ENCODE measurements at places on chromosomes 1 and 21. TPM values are rescaled to one million over a fixed set of nuclear protein-coding genes. Genes with fewer than 3 reads are reported as not detected.

DNA sequence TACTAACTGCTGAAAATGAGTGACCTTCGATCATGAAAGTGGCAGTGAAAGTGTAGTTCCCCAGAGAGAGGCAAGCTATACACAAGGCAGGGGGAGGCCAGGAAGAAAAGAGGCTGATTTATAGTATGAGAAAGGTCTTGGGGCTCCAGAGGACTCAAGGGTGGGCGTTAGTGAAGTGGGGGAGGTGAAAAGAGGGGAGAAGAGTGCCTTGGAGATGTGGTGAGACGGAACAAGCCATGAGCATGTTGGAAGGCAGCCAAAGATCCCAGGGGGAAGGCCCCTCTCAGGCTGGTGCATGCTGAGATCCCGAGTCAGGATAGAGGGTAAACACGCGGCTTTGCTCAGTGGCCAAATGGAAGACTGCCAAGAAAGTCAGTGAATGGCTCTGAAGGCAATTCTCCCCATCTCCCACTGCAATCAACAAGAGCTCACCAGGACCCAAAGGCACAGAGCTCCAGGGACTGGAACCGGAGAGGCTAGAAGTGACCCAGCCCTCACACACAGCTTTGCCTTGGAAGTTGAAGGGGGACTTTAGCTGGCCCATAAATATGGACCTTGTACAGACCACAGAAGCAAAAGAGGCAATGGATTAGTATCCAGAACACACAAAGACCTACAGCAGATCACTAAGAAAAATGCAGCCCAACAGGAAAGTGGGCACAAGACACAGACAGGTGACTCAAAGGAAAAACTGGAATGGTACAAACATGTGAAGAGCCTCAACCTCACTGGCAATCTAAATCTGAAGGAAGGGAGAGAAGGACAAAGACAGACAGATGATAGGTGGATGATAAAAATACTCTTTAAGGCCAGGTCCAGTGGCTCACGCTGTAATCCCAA lies 49.6 kb downstream of the HSF2BP start:
- DNase-seq = peak; percentile 79

GRCh38 chr1:111789142-111789541 lies 33.4 kb downstream of the DDX20 start:
- no peak for DNase-seq

DNA sequence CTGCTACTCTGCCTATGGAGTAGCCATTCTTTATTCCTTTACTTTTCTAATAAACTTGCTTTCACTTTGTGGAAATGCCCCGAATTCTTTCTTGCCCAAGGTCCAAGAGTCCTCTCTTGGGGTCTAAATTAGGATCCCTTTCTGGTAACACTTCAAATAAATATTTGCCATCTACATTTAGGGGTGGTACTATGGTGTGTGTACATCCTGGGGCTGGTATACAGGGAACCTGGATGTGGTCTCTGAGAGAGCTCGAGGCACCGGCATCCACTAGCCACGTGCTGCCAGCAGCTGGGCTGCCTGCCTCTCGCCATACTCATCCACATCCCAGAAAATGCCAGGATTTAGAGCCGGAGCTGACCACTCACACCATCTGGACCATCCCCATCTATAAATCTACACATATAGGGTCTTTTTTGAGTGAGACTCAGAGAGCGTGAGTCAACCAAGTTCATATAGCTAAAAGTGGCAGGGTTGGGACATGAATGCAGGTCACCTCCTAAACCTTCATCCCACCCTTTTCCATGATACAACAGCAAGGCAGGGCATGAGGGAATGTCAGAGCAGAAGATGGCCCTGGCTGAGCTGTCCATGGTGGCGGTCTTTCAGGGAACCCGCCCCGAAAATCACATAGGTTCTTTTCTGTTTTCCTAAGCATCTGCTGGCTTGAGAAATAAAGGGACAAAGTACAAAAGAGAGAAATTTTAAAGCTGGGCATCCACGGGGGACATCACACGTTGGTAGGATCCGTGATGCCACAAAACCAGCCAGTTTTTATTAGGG lies 76.6 kb upstream of the F3 start:
- DNase-seq = peak; percentile 29

The IFNLR1 gene
- total RNA-seq = 13.5 TPM

The BEND5 gene
- total RNA-seq = 3.1 TPM

DNA sequence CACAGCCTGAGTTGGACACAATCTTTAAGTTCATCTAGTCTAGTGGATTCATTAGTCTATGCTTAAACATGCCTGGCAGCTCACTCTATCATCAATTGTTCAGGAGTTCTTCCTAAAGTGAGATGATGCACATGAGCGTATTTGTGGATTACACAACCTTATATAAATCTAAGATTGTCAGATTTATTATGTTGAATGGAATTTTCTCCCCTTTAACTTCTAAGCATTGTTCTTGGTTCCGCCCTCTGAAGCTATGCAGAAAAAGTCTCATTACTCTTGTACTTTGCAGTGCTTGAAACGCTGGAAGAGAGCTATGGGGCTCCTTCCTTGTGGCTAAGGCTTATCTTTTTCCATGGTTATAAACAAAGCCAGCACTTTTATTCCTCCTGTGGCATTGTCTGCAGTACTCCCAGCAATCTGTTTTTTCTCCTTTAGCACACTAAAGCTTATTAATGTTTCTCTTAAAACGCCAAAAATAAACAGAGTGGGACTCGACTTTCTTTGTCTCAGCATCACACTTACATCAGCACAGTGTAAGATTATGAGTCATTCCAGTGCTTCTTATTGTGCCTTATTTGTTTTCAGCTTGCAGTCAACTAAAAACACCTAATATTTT lies 316.8 kb upstream of the CAMK1G start:
- DNase-seq = no peak

- DNase-seq = no peak
Observed at GRCh38 chr21:21163904-21164303, 165.7 kb downstream of the NCAM2 start.

- no peak for DNase-seq
Observed at GRCh38 chr1:100343897-100344296, 8.4 kb upstream of the CDC14A start.

DNA sequence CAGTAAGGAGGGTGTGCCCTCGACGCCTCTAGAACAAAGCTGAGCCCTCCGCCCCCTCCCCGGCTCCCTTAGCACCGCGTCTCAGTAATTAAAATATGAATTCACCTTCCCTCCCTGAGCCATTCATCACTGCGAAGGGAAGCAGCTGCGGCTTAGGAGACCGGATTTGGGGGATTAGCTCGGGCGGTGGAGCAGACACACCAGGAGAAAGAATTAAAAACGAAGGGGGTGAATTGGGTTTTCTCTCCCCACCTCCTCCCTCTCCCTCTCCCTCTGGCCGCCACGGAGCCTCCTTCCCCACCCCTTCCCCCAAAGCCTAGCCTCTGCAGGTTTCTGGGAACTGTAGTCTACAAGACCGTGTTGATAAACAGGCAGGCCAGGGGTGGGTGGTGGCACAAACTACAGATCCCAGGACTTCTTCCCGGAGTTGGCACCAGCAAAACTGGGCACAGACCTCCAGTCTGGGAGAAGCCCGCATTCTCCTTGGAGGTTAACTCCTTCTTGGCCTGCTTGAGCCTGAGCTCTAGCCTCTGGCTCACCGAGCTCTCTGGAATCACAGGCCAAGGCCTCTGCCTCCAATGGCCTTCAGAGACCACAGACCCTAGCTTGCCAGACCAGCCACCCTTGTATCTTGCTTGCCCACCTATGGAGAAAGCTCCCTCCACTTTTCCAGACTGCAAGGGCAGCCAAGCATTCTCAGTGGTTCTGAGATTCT lies 10.8 kb downstream of the BLACAT1 start:
- no peak for DNase-seq

The EDN2 gene
- not detected for total RNA-seq

- no peak for DNase-seq
Observed at GRCh38 chr1:168709405-168710363, 19.3 kb downstream of the DPT start.

Data from upper lobe of left lung (tissue), 6 donors.